Right ventricle myocardium inferior (tissue), 1 donor: ENCODE measurements at places on chromosomes 11 and 22. TPM values are rescaled to one million over a fixed set of nuclear protein-coding genes. Genes with fewer than 3 reads are reported as not detected.

P2RX6 gene
- total RNA-seq: 2.8 TPM

FZD4 gene
- 31.3 TPM for total RNA-seq

- DNase-seq: no peak
Measured at GRCh38 chr11:22193348-22194051, 615 bp downstream of the ANO5 start.

- no peak for DNase-seq
Measured at GRCh38 chr11:64249563-64250414, 1.5 kb upstream of the PLCB3 start.

- peak; percentile 18 for DNase-seq
Measured at GRCh38 chr22:44108806-44109385, 71.8 kb upstream of the PARVG start.

DNA sequence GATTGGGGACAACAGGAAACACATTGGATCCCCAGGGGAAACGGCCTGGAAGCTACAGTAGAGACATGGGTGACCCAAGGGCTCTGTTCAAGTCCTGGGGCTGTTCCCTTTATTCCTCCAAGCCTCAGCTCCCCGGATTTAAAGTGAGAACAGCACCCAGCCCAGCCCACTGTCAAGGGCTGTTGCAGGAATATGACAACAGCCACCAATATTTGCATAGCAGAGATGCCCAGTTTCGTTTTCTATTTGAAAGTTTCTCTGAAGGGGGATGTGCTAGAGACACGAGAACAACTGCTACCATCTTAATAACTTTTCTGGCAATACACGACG lies 81.1 kb upstream of the WNT7B start:
- no peak for DNase-seq

DNA sequence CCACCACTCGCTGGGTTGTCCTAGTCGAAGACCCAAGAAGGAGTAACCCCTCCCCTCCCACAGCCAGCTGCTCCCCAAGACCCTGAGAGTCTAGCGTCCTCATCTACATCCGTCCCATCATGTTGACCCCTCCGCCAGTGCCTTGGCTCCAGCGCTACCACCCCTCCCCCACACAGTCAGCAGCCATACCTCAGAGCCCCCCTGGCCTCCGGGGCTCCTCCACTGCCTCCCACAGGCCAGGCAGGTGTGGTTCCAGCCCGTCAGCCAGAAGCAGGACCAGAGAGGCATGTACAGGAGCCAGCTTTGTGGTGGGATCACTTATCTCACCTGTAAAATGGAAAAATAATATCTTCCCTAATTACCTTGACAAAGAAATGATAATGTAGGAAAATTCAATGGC lies 51.5 kb upstream of the PHF21B start:
- no peak for DNase-seq

- no peak for DNase-seq
Measured at GRCh38 chr11:77602381-77603088, 12.8 kb downstream of the AQP11 start.

DNA sequence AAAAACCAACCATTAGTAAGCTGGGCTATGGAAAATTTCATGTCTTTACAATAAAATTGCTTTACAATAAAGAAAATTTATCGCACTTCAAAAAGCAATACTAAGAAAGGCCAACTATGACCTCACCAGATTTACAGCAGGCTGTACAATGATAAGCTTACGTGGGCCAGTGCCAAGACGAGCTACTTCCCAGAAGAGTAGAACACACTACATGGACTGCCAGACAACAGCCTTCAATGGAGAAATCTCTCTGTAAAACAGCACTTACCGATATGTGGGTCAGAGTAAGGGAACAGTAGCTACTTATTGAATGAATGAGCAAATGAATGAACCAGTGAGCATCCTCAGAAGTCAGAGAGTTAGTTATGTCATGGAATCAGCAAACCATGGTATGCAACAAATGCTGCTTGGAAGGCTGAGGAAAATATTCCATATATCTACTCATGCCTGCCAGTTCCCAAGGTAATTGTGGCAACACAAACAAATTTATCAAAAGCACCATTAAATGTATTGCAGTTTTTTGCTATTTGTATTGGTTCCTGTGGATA lies 74.4 kb downstream of the SLC36A4 start:
- DNase-seq: peak; percentile 65

GAL gene
- not detected for total RNA-seq

GRCh38 chr11:31834237-31834636 lies 23.1 kb upstream of the PAX6 start:
- DNase-seq: no peak

DNA sequence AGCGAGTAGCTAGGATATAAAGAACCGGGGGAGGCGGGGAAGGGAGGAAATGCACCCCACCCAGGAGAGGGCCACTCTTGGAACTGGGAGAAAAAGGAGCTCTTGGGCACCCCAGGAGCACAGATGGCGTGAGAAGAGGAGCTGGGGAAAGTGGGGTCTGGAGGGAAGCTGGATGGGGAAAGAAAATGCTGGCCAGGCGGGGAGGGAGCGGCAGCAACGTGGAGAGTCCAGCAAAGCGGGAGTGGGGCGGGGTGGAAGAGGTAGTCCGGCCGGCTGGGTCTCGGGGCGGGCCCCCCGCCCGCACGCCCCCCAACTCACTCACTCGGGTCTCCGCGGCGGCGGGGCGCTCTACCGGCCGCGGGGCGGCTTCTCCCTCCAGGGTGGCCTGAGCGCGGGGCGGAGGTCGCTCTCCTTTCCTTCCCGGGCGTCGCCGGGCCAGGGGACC lies 522 bp downstream of the TOB2 start:
- DNase-seq: no peak

- peak; percentile 73 for DNase-seq
Measured at GRCh38 chr22:11360632-11361031, 4167.4 kb upstream of the OR11H1 start.
